Activated naive CD4-positive, alpha-beta T cell treated with anti-CD3 and anti-CD28 coated beads, Interleukin-2, amount 50 U/mL, for 72 hours (primary cell): ENCODE measurements at places on chromosomes 13 and 19.

- no peak for DNase-seq
Observed at GRCh38 chr19:52034051-52034728, 6.0 kb upstream of the ZNF614 start.

GRCh38 chr19:29875931-29876330 lies 64.1 kb downstream of the CCNE1 start:
- no peak for DNase-seq

GRCh38 chr13:94233401-94233800 lies 246.1 kb downstream of the DCT start:
- DNase-seq, result no peak

GRCh38 chr19:5333581-5334365 lies 6.8 kb downstream of the PTPRS start:
- DNase-seq, result no peak

DNA sequence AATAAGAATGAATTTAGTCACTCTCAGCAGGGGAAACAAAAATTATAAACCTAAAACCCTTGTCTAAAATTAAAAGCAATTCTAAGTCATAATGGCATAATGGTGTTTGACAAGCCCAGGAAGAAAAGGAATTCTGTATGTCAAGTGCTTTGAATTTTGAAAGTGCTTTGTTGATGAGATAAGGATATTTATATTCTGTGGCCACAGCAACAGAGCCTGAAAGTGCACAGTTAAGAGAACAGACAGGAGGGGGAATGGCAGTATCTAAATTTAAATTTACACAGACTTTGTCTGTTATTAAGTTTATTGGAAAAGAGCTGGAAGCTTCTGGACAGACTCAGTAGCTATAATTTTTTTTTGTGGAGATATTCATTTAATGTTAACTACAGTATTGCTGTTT lies 69.8 kb downstream of the OLFM4 start:
- no peak for DNase-seq

DNA sequence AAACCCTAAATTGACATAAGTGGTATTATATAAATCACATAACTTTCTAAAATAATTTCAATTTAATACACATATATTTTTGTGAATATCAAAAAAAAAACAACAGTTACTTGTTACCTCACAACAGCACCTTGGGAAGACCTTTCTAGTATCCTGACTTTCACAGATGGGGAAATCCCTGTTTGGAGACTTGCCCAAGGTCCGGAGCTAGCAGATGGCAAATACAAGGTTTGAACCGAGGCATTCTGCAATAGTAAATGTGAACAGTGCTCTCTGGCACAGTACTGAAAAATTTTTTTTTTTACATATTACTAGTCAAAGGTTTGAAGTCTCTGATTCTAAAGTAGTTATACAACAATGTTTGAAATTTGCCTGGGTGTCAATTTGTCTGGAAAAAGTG lies 104.5 kb downstream of the SUCLA2 start:
- no peak for DNase-seq

- no peak for DNase-seq
Observed at GRCh38 chr13:89701913-89702312, 1645.6 kb upstream of the MIR17HG start.

DNA sequence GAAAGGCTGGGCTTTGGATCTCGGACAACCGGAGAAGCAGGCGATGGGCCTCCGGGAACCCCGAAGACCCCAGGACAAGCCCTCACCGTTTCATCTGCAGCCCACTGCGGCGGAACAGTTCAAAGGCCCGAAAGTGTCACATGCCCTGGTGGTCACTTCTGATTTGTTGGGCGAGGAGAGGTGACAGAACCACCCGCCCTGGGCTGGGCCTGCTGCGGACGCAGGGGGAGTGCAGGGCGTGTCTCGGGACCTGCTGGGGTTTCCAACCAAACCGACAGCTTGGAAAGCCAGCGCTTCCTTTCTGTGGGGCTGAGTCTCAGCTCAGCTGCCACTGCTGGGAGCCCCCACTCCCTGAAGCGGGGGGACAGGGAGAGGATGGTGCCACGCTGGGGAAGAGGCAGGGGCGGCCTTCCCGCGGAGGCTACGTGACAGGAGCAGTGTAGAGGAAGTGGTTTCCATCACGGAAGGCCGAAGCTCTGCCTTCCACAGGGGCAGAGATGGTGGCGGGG lies 22.8 kb upstream of the ZBTB7A start:
- DNase-seq, result peak; percentile 65

DNA sequence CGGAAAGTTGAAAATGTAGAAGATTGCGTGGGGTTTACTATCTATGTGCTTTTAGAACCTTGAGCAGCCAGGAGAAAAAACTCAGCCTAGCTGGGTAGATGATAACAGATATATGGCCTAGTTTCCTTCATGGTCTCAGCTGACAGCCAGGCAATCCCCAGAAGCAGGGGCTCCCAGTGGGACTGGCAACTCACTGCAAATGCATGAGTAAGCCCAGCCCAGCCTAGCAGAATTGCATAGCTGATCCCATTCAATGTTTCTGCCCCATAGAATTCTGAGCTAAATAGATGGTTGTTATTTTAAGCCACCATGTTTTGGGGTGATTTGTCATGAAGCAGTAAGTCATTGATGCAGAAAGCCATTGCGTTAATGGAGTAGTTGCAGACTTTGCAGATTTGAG lies 108.5 kb downstream of the ERCC5 start:
- DNase-seq, result no peak

- DNase-seq, result no peak
Observed at GRCh38 chr19:51921949-51922348, 5.3 kb upstream of the ZNF613 start.

GRCh38 chr13:26254583-26255111 lies 718 bp downstream of the CDK8 start:
- peak; percentile 50 for DNase-seq

- DNase-seq, result no peak
Observed at GRCh38 chr19:49427855-49428546, 2.8 kb downstream of the GFY start.

DNA sequence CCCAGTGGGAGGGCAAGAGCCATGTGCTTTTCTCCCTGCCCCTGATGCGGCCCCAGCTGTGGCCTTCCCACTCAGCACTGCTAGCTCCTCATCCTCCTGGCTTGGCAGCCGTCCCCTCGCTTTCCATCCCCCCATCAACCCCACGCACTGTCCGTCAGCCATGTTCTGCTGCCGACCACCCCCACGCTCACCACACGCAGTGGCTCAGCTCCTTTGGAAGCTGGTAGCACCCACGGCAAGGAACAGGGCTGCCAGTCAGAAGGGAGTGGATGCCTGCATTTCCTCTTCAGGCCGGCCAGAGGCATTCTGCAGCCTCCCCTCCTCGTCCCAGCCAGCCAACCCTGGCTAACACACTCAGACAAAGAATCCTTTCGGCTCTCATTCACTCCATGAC lies 6.3 kb downstream of the CALM3 start:
- DNase-seq, result no peak

GRCh38 chr13:106738186-106738678 lies 170.3 kb upstream of the ARGLU1 start:
- no peak for DNase-seq

DNA sequence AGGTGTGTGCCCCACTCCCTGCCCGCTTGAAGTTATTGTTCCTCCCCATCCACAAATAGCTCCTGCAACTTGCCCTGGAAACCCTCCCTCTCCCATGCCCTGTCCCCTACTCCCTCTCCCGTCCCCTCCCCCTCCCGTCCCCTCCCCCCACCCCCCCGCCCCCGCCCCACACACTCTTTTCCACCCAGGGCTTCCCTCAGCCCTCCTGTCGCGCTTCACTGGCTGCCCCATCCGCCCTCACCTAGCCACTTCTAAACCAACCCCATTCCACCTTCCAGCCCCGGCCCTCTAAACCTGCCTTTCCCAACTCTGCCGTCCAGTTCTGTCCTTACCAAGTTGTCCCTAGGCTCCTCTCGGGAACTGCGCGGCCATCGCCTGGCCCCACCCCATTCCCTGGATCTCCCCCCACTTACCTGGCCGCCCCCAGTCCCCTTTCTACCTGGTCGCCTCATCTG lies 993 bp downstream of the RGL3 start:
- DNase-seq, result no peak

DNA sequence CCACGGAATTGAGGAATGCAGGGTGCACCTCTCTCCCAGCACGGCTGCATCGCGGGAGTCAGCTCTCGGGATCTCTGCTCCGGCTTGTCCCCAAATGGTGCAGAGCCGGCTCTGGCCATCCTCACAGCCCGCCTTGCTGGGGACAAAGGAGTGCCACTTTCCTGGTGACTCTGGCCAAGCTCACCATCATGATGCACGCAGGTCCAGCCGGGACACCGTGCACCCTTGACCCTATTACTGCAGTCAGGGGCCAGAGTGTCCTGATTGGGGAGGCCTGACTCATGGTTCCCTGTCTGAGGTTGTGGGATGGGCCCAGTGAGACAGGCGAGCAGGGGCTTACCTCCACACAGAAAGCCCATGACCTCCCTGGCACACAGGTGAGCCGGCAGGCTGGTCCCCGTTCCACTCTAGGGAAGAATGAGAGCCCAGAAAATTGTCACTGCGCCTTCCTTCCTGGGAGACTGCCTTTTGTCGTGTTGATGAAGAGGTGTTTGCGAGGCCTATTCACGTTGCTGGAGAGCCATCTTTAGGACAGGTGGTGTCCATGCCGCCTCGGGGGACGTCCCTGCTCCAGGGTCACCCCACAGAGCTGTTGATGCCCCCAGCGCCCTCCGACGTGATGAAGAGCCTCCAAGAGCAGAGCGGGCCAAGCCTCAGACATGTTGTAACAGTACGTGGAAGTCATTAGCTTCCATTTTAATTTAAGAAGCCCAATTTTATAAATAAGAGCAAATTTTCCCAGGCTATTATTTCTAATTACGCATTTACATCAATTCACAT lies 18.5 kb upstream of the VSTM2B start:
- DNase-seq, result no peak

GRCh38 chr13:40230833-40231266 lies 435.6 kb downstream of the FOXO1 start:
- no peak for DNase-seq

- DNase-seq, result peak; percentile 77
Observed at GRCh38 chr19:3556978-3557460, 367 bp downstream of the MFSD12 start.

DNA sequence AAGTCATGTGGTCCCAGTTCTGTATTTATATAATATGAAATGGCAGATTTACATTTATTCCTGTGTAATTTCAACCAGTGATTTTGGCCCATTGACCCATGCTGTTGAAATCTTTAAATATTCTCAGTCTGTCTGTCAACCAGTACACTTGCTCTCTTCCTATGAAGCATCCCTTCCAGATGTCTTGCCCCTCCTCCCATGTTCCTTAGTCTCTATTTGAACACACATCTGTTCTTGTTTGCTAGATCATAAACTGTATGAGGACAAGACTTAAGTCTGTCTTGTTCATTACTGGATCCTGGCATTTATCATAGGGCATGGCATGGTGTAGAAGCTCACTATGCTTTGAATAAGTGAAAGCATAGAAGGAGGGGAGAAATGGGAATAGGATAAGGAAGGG lies 34.9 kb downstream of the STARD13 start:
- DNase-seq, result no peak

GRCh38 chr19:3813473-3814392 lies 27.6 kb upstream of the MATK start:
- DNase-seq, result no peak

- no peak for DNase-seq
Observed at GRCh38 chr19:33472691-33473652, 48.6 kb downstream of the PEPD start.

GRCh38 chr13:52921194-52921593 lies 72.8 kb upstream of the PCDH8 start:
- no peak for DNase-seq

DNA sequence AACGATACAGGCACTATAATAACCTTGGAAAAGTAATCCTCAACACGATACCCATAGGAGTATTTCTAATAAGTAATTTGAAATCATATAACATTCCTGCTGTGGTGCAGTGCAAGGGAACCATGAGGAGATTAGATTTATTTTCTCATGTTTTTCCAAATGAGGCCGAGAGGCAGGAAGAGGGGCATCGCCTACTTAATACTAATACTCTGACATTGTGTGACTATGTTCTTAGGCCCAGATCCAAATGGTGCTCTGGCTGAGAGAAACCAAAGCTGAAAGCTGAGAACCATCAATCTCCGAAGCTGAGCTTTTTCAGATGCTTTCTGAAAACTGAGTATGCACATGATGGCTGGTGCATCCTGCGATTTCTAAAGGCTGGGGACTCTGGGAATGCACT lies 248.0 kb upstream of the MAB21L1 start:
- no peak for DNase-seq

DNA sequence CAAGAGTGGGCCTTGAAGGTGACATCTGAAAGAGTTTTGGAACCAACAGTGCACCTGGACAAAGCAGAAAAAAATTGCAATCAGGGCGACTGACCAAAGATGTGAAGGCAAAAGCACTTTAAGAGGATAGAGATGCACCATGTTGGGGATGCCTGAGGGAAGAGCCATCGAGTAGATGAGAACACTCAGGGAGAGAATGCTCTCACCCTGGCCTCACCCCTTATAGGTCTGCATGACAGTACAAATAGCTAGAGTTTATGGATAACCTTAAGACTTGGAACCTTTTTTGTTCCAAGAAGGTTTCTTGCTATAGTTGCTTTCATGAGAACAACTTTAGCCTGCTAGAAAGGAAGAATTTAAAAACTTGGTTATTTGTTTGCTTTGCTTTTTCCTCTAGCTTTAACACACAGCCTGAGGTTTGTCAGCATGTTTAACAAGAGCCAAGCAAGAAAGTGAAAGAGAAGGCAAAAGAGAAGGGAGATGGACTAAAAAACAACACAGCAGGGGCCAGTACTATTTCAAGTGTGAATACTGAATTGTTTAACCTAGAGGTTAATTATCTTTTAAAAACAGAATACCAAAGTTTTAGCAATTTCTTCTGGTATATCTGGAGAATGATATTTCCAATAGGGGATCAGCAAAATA lies 418.9 kb downstream of the DIAPH3 start:
- DNase-seq, result no peak
